ENCODE measurements at places on chromosomes 6 and 20.

- no peak for DNase-seq
These were observed 12.1 kb downstream of the SS18L1 start for GRCh38 chr20:62155428-62156253.

DNA sequence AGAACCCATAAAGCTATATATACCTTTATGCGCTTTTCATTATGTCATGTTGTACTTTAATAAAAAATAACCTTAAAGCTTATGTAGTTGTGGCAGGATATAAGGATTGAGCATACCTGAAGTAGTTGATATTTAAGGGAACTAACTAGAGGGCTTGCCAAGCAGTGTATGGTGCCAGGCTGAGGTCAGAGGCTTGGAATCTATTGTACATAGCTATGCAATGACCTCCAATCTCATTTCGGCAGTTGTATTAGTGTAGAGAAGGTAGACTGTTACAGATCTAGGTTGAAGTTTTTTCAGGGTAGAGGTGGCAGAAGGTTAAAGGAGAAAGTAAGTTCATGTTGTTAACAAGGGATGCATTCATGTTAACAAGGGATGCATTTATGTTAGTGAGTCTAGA lies 397.7 kb upstream of the HS3ST5 start:
- DNase-seq, result no peak

DNA sequence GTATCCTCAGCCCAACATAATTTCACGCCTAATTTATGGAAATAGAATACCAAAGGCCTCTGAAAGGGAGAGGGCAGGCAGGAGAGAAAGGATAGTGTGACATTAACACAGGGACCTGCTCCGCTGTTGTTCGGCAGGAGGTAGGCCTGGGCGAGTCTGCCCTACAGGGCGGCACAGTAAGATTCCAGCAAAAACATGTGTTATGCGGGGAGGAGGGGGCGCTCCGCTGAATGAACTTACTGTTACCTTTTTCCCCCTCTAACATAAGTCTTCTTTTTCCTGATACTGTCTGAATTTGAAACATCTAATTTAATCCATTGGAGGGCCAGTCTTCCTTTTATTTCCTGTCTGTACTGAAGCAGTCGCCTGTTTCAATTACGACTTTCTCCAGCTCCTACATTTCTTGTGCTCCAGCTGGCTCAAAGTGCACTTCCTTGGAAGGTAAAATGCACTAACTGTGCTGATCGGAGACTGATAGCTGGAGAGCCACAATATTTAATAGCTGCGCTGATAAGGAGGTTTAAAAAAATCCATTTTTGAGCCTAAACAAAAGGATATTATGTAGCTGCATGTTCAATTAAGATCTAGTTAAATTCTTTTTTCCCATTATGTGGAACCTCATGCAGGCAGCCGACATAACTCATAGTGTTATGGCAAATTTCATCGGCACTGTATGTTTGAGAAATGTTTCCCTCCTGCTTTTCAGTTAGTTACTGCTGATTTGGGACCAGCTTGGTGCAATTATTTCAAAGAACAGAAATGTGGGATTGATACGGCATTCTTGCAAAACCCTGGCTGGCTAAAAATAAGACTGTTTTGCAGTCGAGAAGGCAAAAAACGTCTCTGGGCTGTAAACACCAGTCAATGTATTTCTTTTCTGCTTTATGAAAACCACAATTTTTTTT lies 193.0 kb downstream of the FOXC1 start:
- DNase-seq, result no peak

DNA sequence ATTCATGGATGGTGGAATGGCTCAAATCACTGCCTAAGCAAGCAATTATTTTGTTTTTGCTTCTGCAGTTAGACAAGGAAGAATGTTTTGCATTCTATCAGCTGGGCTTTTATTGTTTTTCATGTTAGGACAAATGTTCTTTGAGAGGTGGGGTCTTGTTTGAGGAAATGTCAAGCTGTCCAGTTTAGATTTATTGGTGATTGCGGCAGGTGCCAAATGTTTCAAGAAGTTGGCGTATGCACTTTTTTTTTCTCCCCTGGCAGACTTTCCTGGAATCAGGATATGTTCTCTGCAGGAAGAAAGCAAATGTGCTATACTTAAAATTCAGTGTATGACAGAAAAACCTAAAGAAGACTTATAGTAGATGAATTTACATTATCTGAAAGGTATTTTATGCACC lies 81.0 kb upstream of the JAG1 start:
- no peak for DNase-seq

- no peak for DNase-seq
These were observed 26.1 kb downstream of the RBCK1 start for GRCh38 chr20:434221-434620.

GRCh38 chr6:34485321-34486060 lies 19.6 kb downstream of the PACSIN1 start:
- no peak for DNase-seq

DNA sequence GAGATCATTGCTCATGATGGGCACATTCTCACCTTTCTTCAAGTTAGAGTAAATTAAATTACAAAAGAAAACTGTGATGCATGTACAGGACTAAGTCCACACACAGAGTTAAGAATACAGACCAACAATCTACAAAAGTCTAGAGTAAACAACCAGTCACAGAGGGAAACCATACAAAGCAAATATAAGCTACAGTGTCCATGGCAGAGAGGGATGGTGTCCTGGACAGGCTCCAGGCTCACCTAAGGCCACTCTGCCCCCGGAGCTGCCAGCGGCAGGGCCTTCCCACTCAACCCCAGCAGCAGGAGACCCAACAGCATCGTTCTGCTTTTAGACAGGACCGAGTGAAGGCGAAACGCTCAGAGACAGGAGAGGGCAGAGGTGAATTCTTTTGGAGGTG lies 16.0 kb downstream of the PDE10A start:
- no peak for DNase-seq

GRCh38 chr6:20826378-20826777 lies 292.1 kb downstream of the CDKAL1 start:
- no peak for DNase-seq

DNA sequence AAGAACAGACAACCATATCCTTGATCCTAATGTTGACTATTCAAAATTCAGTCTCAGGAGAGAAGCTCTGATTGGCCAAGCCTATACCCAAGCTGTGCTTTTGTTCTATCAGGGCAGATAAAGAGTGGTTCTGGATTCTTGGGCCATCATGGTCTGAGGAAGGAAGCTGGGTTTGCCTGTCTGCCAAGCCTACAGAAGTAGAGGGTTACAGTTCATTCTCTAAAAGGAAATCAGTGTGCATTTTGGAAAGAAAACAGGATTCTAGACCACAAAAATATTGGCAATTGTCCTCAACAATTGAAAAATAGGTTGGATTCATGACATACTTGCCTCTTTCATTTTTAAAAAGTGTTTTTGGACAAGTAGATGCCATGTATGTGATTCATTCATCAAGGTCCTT lies 145.4 kb upstream of the BMP2 start:
- DNase-seq, result no peak

GRCh38 chr6:90483956-90484355 lies 102.9 kb downstream of the MAP3K7 start:
- DNase-seq, result no peak

DNA sequence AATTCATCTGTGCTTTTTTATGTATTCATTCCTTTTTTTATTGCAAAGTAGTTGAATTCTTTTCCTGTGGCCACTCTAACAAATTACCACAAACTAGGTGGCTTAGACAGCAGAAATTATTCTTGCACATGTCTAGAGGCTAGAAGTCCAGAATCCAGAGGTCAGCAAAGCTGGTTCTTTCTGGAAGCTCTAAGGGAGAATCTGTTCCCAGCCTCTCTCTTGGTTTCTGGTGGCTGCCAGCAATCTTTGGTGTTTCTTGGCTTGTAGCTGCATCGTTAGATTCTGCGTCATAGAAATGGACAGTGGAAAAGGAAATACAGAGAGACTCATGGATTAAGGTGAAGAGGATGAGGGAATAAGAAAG lies 39.3 kb downstream of the GSTA2 start:
- no peak for DNase-seq

DNA sequence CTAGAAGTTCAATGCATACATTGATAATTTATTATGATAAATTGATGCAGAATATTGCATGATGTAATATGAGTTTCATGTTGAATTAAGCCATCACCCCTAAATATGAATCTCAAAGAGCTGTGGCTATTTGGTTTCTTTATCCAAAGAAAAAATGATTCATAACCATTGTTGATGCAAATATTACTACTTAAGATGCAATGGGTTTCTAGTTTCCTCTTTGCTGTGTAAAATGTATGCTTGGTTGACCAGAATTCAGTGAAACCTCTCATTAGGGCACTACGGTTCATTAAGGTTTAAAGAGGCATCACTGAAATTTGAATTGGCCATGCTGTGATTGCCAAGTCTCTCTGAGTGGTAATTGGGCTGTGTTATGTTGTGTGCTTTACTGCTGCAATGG lies 492.5 kb upstream of the FLRT3 start:
- no peak for DNase-seq

- no peak for DNase-seq
These were observed 11.8 kb upstream of the MAP1LC3A start for GRCh38 chr20:34546751-34547181.

- no peak for DNase-seq
These were observed 29.1 kb upstream of the SASH1 start for GRCh38 chr6:148313488-148313887.

All from activated CD4-positive, alpha-beta T cell treated with anti-CD3 and anti-CD28 coated beads for 36 hours (primary cell).